Tongue (tissue), 3 donors: ENCODE measurements at places on chromosomes 2 and 18.
A peak's percentile ranks its signal among the peaks of the same experiment; 100 is the strongest.

DNA sequence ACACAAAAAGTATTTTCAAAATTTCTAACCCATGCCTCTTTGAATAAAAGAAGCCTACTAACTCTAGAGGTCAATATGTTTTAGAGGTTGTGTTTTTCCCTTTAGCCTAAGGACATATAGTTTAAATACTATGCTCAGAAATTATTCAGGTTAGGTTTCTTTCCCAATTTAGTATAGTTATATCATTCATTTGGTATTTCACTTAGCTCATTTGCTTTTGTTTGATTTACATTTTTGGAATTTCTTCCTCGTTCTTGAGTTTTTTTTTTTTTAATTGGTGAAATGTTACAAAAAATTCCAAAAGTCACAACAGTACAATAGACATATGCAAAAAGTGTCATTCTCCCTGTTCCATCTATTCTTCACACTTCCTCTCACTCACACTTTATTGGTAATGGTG is 371.3 kb upstream of the TNP1 start:
- DNase-seq, result no peak

DNA sequence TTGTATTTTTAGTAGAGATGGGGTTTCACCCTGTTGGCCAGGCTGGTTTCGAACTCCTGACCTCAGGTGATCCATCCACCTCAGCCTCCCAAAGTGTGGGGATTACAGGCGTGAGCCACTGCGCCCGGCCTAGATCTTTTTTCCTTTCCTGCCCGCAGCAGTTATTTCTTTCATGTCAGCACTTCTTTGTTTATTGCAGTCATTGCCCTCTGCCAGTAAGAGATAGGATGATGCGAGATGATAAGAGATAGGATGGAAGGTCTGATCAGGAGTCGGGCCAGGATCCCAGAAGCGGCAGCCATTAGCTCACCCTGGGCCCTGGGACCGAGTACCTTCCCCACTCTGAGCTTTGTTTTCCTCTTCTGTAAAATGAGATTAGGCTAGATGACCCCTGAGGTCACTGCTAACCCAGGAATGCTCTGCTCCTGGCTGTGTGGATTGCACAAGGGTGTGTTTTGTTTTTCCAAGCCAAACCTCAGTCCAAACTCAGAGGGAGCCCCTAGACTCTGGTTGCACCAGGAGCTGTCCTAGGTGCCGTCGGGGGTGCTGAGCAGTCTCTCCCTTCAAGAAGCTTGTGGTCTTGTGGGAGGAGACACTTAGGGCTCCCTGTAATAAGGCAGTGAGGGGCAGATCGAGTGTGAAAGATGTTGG is 63.3 kb downstream of the LPIN1 start:
- DNase-seq, result no peak

- peak; percentile 46 for DNase-seq
Observed at GRCh38 chr2:206531996-206532543, 88.7 kb downstream of the ADAM23 start.

DNA sequence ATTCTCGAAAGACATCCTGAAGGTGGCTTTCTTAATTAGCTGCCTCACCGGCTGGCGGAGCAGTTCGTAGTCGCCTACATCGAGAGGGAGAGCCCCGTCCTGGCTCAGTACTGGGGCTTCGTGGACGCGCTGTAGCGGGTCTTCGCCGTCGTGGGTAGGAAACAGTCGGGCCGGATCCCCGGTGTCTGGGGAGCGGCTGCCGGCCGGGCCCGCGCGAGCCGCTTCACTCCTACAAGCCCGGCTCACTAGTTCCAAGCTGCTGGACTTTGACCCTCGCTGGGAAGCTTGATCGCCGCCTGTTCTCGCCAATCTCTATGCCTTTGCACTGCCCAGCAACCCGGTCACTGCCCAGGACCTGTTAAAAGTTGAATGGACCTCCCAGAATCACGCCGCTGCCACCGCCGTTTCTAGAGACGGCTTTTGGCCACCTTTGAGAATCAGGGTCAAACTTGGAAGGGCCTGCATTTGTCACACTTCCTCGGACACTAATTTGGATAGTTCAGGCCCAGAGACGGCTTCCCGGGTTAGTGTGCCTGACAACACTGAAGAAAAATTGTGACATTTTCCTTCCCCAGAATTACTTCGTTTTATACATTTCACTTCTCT is 41.4 kb upstream of the AKAIN1 start:
- DNase-seq, result peak; percentile 59

- no peak for DNase-seq
Observed at GRCh38 chr18:46591783-46592391, 65.1 kb downstream of the LOXHD1 start.
